Activated naive CD4-positive, alpha-beta T cell treated with anti-CD3 and anti-CD28 coated beads, Interleukin-2, amount 50 U/mL, for 72 hours (primary cell): ENCODE measurements at places on chromosomes 1 and 21. TPM values are rescaled to one million over a fixed set of nuclear protein-coding genes. Genes with fewer than 3 reads are reported as not detected.

Gene SPRR4
- total RNA-seq, result not detected

Gene MPL
- total RNA-seq, result not detected

Gene DHRS3
- 85.2 TPM for total RNA-seq

Gene FLG2
- total RNA-seq, result not detected

Gene GBP6
- total RNA-seq, result 0.31 TPM

Gene EFNA3
- 12.6 TPM for total RNA-seq

Gene ADAM30
- total RNA-seq, result not detected

Gene OR2L13
- not detected for total RNA-seq

Gene AKT3
- 37.3 TPM for total RNA-seq

Gene STRIP1
- total RNA-seq, result 26.5 TPM

Gene ANKRD35
- 0.50 TPM for total RNA-seq

Gene CFHR4
- not detected for total RNA-seq

Gene PRDM16
- total RNA-seq, result not detected

DNA sequence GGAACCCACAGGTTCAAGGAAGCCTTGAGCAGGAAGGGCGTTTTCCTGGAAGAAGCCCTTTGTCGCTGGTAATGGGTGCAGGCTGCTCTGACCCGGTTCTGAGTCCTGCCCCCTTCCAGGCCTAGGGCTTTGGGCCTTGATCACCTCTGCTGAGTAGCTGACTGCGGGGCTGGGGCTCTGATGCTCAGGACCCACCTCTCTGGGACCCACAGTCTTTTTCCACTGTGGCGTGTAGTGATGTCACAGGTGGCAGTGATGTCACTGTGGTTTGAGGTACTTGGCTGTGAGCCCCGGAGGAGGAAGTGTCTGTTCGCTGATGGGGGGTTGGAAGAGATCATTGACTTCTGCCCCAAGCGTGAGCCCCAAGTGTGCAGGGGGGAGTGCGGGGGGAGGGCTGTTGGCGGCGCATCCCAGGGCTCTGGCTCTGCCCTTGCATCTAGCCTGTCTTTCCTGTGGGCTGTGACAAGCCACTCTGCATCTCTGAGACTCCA is 6.9 kb downstream of the TNFRSF1B start:
- peak; percentile 81 for DNase-seq

- DNase-seq, result no peak
Measured at GRCh38 chr1:202349206-202349928, 868 bp downstream of the PPP1R12B start.

DNA sequence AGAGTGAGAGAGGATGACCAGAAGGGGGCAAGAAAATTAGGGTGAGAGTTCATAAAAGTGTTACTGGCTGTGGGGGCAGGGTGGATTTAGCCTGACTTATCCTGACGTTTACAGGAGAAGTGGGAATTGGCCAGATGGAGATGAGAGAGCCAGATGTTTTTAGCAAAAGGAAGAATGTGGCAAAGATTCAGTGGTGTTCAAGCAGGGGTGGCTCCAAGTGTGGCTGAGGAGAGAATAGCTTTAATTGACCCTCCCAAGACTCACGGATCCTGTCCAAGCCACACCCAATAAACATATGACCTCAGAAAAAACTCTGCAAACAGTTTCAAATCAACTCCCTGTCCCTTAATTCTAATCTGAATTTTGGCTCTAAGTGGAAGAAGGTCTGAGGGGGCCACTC is 35.2 kb upstream of the EDEM3 start:
- no peak for DNase-seq

GRCh38 chr1:37403166-37403565 is 71.2 kb upstream of the ZC3H12A start:
- DNase-seq, result no peak

- DNase-seq, result peak; percentile 20
Measured at GRCh38 chr1:65393347-65393746, 27.1 kb upstream of the LEPR start.

DNA sequence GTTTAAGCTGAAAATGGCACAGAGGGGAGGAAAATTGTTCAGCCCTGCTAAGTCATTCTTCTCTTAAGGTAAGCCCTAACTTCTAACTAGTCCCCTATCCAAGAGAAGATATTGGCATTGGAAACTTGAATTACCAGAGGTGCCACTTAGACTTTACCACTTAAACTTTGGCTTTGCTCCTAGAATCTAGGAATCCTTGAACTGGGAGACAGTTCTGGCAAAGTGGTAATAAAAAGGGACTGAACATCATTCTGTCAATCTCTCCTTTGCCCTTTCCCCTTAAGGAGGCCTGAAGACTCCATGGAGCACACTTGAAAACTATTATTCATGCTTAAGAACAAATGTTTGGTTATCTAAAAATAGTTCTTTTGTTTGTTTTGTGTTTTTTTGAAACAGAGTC is 8.4 kb downstream of the ATP1A4 start:
- no peak for DNase-seq

GRCh38 chr21:33265664-33266049 is 510 bp upstream of the IL10RB start:
- DNase-seq, result no peak

DNA sequence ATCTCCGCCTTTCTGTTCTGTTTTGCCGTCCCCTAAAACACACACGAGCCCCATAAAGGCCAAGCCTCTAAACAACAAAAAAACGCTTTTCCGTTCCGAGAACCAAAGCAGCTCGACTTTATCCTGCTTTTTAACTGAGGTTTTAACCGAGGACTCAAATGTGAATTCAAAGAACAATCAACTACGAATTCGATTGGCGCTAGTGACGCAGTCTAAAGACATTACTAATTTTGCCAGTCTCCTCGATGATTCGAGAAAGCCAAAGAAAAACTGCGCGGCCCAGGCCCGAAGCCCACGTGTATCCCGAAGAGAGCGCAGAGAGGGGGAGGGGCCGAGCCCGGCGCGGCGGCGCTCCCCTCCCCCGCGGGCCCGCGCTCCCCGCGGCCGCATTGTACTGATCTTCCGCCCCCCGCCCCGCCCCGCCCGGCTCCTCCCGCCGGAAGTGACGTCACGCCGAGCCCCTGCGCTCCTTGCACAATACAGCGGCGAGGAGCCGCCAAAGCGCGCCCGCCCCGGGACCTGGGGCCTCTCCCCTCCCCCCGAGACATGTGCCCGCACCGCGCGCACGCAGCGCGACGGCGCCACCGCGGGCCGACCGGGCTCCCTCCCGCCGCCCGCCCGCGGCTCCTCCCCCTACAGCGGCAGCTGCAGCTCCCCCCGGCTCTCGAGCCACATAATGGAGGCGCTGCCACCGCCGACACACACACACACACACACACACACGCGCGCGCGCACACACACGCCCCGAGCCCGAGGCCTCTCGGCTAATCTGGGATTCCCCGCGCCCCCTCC is 1.4 kb downstream of the HNRNPU start:
- DNase-seq, result peak; percentile 91

DNA sequence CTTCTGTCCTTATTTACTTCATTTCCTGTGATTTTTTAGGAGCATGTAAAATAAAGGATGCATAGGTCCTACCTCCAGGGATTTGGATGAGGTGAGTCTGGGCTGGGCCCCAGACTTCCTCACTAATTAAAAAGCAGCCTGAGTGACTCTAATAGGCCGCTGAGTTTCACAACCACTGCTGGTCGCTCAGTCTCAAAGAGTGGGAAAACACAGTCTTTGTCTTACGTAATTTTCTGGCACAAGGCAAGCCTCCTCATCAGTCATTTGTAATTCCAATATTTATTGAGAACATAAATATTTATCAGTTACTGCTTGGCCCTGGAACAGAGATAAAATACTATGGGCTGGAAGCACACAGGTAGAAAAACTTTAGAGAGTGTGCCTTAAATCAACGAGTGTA is 195.4 kb upstream of the RUNX1 start:
- DNase-seq, result no peak

- no peak for DNase-seq
Measured at GRCh38 chr21:30209601-30210000, 6.3 kb downstream of the CLDN8 start.

- DNase-seq, result no peak
Measured at GRCh38 chr1:156414461-156415064, 45.6 kb downstream of the RHBG start.

DNA sequence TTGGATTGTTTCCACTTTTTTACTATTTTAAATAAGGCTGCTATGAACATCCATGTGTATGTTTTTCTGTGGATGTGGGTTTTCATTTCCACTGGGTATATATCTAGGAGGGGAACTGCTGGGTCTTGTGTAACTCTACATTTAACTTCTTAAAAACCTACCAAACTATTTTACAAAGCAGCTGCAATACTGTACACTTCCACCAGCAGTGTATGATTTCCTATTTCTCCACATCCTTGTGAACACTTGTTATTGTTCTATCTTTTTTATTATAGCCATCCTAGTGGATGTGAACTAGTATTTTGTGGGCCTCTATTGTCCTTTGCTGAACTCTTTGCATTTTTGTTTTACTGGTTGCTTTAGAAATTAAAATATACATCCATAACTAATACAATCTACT is 33.4 kb downstream of the DIPK1A start:
- no peak for DNase-seq

- DNase-seq, result no peak
Measured at GRCh38 chr1:172471666-172472065, 27.8 kb upstream of the PIGC start.

DNA sequence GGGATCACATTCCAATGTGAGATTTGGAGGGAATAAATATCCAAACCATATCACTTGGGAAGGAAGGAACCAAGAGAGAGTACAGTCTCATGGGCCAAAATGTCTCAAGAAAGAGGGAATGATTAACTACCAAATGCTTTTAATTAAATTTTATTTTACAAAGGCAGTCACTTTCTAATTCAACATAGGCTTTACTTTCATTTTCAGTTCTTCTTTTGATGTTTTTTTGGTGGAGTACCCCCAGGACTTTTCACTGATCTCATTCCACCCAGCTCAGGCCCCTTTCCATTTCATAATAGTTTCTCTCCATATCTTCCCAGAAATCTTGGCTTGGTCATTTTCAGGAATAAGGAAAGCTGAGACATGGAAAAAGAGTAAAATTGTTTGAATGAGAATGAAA is 5.1 kb upstream of the SLAMF7 start:
- DNase-seq, result no peak

DNA sequence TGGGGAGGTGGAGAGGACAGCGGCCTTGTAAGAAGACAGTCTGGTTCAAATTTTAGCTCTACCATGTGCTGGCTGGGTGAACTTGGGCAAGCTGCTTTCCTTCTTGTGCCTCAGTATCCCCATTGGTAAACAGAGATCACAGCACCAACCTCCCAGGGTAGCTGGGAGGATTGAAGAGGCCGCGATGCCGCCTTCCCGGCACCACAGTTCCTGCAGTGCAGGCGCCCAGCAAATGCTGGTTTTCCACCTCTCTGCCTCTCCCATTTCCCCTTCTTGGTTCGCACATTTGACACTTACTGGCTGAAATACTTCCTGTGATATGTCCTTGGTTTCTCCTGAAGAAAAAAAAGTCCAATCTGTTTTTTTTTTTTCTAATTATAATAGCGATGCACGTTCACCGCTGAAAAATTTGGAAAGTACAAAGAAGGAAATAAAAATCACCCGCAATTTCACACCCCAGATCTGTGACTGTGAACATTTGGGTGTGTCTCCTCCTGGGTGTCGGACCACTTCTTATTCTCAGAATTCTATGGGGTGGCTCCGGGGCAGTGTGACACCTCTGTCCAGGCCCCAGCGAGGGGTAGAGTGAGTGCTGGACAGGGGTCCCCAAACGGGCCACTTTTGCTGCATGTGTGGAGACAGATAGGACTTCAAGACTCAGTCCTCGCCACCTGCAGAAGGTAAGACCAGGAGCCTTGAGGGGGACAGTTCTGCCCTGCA is 73.1 kb downstream of the RUNX3 start:
- DNase-seq, result no peak

DNA sequence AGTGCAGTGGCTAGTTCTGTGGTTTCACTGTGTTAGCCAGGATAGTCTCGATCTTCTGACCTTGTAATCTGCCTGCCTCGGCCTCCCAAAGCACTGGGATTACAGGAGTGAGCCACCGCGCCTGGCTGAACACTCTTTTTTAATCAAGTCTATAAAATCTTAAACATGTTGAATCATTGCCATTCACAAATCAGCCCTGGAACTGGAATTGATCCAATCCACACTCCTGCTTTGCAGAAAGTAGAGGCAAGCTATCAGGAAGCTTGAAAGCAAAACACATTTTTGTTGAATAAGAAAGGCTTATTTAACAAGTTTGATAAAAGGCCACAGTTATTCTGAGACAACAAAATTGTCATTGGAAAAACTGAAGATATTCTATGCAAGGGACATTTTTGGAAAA is 18.3 kb upstream of the EFHD2 start:
- no peak for DNase-seq

DNA sequence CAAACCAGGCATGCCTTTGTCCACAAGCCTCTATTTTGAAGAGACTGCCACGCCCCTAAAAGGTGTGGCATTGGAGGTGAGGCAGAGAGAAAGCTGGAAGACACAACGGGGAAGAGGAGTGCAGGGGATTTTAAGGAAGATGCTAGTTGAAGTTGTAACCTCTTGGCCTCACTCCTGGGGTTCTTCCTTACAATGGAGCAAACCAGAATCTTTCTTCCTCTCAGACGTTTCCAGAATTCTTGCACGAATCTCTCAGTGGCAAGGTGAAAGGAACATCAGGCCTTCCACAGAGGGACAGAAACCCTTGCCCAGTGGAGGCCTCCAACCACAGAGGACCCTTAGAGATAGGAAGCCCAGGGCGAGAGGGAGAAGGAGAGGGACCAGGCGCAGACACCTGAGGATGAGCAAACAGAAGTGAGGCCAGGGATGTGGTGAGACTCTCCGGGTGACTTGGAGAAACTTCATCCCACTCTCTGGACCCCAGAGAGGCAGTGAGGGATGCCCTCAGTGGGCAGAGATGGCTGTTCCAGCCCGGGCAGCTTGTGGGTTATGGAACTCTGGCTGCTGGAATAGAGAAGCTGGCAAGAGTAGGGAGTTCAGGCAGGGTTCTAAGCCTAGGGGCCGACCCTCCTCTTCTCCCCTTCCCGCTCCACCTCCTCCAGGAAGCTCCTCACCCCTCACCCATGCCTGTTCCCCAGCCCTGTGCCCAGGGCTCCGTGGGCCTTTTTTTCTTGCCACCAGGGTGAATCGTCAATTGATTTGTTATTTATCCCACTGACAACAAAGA is 136.8 kb upstream of the RUNX3 start:
- no peak for DNase-seq
